ENCODE measurements at places on chromosomes 2 and 18.

DNA sequence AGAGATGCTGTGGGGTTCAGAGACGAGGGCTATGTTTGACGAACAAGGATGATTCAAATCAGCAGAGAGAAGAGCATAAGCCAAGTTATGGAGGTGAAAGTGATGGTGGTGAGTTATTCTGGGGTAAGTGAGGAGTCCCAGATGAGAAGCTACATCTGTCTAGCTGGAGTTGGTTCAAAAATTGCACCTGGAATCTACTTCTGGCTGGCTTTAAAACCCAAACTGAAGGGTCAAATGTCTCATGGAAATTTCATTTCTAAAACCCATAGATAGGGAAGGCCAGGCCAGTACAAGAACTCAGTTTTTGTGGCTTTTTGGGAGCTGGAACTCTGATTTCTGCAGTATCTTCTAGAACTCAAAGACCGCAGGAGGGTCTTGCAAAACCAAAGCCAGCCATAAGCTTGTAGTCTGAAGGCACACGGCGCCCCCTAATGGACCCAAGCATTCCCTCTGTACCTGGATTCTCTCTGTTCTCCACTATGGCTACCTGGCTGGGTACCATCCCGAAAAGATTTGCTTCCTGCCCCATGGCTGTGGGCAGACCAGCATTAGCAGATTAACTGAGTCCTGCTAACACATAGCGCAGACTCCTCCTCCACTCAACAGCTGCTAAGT is 229.1 kb upstream of the SLC14A2 start:
- DNase-seq = peak; percentile 57

- DNase-seq = no peak
Measured at GRCh38 chr2:37477921-37478320, 133.5 kb downstream of the QPCT start.

DNA sequence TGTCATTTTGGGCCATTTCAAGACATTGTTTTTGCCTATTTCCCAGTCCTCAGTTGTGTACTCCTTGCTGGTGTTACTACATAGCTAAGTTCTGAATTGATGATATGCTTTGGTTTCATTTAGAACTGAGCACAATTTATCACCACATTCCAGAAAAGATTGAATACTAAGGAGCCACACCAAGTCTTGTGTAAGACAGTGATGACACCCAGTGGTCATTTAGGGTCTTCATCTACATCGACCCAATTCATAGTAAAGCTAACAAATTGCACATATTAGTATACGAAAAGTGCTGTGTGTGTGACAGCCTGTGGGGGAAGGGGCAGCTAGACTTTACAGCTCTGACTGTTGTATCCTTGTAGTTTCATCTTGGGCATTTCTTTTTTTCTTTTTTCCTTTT is 10.9 kb upstream of the DLX2 start:
- DNase-seq = no peak

- DNase-seq = no peak
Measured at GRCh38 chr2:118832071-118832790, 15.2 kb downstream of the EN1 start.

DNA sequence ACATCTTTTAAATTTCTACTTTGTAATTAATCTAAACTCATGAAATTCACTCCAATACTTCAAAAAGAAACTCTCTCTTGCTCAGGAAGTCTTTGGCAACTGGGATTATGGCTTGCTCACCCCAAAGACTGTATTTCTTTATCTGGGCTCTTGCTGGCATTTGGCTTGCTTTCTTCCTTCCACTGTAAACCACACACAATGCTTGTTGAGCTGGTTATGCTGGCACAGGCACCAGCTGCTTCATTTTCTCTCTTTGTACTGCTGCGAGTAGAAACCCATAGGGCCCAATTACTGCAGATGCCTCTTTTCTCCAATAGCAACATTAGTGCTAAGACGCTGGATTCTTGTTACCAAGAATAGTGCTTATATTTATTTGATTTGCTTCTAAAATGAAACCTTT is 51.4 kb downstream of the SLC38A11 start:
- no peak for DNase-seq

DNA sequence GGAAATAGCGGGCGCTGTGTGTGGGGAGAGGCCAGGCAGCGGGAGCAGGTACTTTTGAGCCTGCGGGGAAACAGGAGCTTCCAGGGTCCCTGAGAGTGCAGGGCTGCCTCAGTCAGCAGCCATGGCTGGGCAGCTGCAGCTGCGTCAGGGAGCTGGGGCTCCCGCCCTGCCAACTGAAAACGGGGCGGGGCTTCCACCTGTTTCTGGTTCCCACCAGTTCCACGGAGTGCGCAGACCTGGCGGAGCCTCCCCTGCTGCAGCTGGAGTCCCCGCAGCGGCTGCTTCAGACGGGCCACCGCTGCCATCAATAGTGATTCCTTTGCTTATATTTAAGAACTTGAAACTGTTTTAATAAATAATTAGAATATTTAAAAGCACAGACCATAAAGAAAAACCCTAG is 30.6 kb upstream of the RPRM start:
- no peak for DNase-seq

- no peak for DNase-seq
Measured at GRCh38 chr2:69625078-69625795, 18.3 kb downstream of the AAK1 start.

DNA sequence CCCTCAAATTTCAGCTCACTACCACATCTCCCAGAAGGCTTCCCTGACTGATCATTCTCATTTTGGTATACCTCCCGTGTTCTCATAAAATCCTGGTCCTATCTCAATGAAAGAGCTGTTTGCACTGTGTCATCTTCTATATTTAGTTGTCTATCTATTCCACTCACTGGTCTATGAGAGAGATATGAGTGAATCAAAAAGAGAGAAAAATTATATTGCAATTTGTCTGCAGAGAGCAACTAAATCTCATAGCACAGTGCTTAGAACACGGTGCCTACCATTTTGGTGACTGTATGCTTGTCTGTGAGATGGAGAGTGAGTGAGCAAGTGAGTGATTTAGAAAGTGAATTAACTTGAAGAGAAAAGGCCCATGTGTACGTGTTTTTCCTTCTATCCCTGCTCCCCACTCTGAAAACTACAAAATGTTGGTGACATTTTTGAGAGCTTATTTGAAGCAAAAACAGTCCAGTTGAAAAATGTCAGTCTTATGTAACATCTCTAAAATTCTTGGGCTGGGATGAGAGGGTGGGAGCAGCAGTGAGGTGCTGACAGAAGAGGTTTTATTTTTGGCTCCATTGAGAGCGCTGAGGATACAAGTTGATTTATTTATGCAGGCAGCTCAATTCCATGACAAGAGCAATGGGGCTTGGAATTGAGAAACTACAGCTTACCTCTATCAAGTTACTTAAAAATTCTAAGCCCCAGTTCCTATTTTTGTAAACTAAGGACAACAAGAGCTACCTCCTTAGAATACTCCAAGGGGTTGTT is 373.5 kb upstream of the CHST9 start:
- no peak for DNase-seq

DNA sequence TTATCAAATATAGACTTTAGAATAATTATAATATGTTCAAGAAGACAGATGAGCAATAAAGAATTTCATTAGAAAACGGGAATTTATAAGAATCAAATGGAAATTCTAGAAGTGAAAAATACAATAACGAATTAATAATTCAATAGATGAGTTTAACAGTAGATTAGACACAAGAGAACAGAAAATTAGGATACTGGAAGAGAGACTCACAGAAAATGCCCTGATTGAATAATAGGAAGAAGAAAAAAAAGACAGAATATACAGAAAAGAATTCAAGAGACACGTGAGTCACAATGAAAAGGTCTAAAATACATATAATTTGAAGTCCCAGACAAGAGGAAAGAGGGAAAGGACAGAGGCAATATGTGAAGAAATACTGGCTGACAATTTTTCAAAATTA is 354.7 kb downstream of the CLIP4 start:
- no peak for DNase-seq

DNA sequence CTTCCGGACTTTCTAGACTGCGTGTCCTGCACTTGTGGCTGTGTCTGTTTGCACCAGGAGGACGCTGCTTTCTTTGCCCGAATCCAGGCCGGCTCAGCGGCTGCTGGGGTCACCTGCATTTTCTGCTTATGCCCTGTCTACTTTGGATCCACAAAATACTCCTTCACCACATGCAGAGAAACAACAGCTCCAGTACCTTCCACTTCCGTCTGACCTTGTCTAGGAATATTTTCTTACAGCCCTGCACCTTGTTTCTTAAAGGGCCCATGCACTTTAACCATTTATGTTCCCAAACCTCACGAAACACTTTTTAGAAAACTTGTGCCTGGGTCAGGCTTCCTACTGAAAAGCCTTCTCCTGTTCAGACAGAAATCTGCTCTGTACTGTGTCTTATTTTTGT is 129.4 kb upstream of the NCK2 start:
- no peak for DNase-seq

GRCh38 chr2:10987861-10988260 is 76.1 kb downstream of the KCNF1 start:
- no peak for DNase-seq

- DNase-seq = no peak
Measured at GRCh38 chr2:64165706-64166105, 21.5 kb upstream of the PELI1 start.

DNA sequence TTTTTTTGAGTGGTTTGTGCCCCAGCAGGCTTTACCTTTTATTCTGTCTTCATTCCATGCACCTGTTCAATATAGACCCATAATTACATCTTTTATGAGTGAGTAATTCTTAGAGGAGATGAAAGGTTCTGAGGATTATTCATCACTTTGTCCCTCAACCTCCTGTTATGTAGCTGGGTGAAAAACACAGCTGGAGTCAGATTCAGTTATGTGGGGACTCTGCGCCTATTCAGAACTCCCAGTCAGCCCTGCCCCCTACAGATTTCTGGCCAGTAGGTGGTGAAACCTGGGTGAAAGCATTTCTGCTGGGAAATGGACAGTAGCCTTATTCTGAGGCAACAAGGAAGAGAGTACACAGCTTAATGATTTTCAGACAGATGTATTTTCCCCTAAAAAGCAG is 107.8 kb downstream of the MGAT5 start:
- DNase-seq = no peak

GRCh38 chr2:179963626-179964025 is 43.5 kb downstream of the CWC22 start:
- no peak for DNase-seq

- DNase-seq = no peak
Measured at GRCh38 chr2:74093426-74093825, 54.3 kb downstream of the BOLA3 start.

DNA sequence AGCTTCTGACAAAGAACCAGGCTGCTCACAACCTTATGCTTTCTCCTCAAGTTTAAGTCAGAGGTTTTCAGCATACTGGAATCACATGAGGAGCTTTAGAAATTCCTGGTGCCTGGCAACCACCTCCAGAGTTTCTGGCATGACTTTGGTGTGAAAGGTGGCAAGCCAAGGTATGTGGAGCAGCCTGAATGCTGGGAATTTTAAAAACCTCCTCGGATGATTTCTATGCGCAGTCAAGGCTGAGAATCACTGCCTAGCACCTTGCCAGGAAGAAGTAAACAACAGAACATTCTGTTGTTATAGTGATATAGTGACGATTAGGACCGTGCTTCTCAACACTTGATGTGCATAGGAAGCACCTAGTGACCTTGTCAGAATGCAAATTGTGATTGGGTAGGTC is 11.7 kb downstream of the CCBE1 start:
- no peak for DNase-seq

DNA sequence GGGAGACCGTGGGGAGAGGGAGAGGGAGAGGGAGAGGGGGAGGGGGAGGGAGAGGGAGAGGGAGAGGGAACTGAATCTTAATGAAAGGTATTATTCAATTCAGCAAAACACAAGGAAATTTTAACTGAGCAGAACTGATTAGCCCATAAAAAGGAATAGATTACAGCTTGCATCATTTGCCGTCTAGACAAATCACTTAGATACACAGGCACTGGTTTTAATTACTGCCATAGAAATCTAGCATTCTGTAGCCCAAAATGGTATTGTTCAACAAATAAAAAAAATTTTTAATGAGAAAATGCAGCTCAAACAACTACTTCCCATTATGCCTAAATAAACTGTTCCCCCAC is 7.9 kb upstream of the KCNF1 start:
- DNase-seq = no peak

- DNase-seq = no peak
Measured at GRCh38 chr18:46416706-46417638, 240.0 kb downstream of the LOXHD1 start.

GRCh38 chr18:30088238-30089015 is 954.1 kb downstream of the DSC3 start:
- DNase-seq = no peak

GRCh38 chr2:40592218-40592617 is 140.3 kb upstream of the SLC8A1 start:
- no peak for DNase-seq

DNA sequence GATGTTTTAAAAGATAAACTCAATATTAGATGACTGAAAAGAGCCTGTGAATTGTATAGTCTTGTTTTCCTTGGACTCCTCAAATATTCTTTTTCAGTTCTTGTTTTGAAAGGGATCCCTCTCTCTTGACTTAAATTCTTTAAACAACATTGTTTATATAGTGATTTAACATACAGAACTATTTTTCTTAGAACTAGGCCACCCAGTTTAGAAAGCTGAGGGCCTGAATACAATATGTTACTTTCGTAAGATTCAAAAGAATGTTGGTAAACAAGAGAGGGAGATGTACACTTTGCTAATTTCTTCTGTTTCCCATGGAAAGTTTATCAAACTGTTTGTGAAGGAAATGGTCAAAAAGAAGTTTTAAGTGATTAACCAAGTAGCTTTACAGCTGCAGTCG is 5.5 kb upstream of the TSPYL6 start:
- DNase-seq = no peak

DNA sequence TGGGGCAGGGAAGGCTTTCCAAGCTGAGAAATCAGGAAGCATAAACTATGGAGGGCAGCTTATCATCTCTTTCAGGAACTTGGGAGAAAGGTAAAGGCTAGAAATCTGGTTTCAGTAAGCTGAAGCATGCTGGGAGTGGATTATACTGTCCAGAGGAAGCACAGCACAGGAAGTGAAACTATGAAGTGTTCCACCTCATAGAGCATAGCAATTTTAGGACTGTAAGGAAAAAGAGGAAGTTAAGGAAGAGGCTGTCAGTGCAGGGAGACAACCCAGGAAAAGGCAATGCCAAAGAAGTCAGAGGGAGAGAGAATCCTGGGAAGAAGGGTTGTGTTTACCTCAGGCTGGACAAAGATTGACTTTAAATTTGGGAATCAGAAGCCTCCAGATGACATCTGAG is 51.9 kb downstream of the EFEMP1 start:
- DNase-seq = no peak

DNA sequence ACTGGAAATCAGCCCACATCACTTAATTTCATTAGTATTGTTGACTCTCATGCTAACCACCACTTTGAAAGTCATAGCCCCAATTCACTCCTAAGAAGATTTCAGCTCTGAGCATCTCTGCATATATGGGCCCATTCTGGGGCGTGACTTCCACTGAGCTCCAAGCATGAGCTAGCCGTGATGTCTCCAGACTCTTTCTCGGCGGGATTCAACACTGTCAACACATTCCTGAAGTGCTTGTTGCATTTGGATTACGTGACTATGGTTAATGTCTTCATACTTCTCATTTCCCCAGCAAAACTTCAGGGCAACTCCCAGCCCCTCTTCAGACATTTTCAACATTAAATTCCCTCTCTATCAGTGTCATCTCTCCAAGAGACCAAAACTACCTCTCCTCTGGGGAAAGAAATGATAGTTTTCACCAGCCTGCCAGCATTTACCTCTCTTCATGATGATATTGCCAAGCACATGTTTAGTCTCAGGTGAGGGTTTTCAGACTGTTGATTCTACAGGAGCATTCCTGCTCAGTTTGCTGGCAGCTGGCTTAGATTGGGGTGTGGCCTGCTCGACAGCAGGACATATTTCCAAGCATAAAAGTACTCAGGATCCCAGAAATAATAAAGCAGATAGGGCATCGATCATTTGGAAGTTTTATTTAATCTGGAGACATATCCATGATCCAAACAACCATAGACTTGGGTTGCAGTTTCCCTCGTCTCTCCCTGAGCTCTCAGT is 81.7 kb downstream of the FEZ2 start:
- no peak for DNase-seq

All from H1 (cell line).